ENCODE measurements at places on chromosomes 5 and 9.

- no peak for DNase-seq
These were observed 1.6 kb downstream of the NPR3 start for GRCh38 chr5:32712481-32713360.

- no peak for DNase-seq
These were observed 53.3 kb downstream of the FOXD1 start for GRCh38 chr5:73395256-73395655.

- no peak for DNase-seq
These were observed 189.1 kb downstream of the SREK1 start for GRCh38 chr5:66333192-66333591.

- DNase-seq = peak; percentile 85
These were observed 9.9 kb upstream of the PRR16 start for GRCh38 chr5:120454094-120454798.

DNA sequence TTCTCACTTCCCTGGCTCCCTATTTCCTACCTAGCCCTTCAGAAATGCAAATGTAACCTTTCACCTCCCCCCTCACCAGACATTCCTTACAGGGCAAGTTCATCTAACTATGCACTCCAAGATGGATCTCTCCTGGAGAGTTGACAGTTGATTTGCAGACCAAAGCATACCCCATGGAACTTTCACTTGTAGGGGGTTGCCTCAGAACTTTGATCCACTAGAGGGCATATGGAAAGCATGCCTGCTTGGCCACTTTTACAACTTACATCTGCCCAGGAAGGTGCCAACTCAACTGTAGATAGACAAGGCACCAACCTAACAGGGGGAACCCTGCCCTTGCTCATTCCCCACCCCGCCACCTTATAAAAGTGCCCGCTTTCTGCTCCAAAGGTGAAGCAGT lies 187.8 kb downstream of the NXNL2 start:
- no peak for DNase-seq

DNA sequence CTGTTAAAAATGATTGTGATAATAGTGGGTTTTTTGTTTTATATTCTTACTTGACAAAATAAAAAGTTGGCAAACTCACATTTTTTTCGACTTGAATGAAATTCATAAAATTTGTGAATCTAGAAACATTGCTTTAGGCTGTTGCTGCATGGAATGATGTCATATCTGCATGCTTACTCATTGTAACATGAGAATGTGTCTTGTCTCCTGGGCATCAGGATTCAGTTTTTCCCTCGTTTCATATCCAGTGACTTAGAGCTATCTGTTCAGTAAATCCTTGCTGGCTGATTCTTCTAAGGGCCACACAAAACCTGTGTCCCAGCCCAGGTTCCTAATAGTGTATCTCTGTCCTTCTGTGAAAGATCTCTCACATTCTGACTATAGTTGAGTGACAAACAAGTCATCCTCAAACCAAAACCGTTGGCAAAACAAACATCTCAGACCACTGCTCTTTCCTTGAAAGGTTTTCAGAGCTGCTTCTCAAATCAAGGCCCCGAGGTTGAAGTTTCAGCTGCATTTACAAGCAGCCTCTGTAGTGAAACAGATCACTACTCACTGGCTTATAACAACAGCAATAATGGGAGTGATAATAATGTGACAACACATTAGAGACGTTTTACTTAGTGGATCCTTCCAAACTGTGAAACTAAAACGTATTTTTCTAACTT lies 95.0 kb downstream of the NPR3 start:
- peak; percentile 87 for DNase-seq

DNA sequence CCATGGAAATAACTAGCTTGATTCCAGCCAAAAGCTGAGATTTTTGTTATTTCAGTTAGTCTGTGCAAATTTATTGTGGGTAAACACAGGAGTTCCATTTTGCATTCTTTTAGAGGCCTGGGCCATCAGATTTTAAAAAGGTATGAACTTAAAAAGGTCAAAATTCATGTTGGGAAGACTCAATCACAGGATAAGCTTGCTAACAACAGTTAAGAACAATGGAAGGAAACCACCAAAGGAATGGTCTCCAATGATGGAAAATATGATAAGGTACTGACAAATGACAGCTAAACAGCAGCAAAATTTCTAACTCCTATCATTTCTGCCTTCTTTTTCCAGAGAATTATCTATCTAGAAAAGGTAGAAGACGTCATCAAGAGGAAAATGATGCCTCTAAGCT lies 16.0 kb downstream of the ABITRAM start:
- DNase-seq = no peak

DNA sequence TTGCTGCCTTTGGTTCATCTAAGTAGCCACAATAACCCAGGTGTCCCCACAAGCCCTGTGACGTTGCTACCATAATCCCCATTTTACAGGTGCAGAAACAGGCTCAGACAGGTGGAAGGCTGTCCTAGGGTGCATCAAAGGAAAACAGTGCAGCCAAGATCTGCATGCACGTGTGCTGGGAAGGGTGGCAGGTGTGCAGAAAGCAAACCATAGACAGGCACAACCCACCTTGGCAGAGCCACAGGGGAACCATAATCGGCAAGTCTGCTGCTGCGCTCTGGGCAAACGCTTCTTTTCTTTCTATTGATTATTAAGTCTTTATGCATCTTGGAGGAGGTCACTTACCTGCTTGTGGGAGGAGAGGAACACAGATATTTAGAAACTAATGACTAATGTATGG lies 7.1 kb downstream of the NSG2 start:
- DNase-seq = no peak

GRCh38 chr5:98638701-98639100 lies 134.8 kb upstream of the RGMB start:
- DNase-seq = peak; percentile 50

GRCh38 chr9:570187-570586 lies 271.3 kb upstream of the DMRT1 start:
- DNase-seq = no peak

GRCh38 chr5:124825983-124826337 lies 79.5 kb upstream of the ZNF608 start:
- DNase-seq = no peak

- DNase-seq = peak; percentile 57
These were observed 243.0 kb downstream of the PSAT1 start for GRCh38 chr9:78539904-78540303.

DNA sequence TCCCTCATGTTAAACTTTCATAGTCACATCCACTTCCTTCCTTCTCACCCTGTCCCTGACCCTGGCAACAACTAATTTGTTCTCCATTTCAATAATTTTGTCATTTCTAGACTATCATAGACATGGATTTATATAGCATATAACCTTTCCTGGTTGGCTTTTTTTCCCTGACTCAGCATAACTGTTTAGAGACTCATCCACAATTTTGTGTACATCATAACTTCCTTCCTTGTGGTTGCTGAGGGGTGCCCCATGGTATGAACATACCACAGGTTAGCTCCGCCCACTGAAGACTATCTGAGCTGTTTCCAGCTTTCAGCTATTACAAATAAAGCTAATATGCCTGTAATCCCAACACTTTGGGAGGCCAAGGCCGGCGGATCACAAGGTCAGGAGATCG lies 137.3 kb downstream of the PHF2 start:
- no peak for DNase-seq

GRCh38 chr9:137666955-137667670 lies 48.3 kb downstream of the EHMT1 start:
- DNase-seq = no peak

DNA sequence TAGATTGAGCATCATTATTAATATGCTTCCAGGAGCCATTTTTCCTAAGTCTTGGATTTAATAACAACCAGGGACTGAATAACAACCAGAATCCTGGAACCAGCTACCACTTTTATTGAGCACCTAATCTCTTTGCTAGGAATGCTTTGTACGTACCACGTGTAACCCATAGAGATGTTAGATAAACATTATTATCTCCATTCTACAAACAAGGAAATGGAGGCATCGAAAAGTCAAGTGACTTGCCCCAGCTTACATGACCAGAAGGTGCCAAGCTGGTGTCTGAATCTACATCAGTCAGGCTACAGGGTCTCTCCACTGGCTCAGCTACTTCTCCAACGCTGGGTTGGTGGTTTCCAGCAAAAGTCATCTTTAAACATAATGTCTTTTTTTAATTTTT lies 256.1 kb upstream of the ANKRD55 start:
- no peak for DNase-seq

- DNase-seq = no peak
These were observed 42.5 kb upstream of the GOLM1 start for GRCh38 chr9:86141843-86142242.

All from skeletal muscle cell (primary cell).